AG04449 (cell line): ENCODE measurements at places on chromosomes 4 and X.

DNA sequence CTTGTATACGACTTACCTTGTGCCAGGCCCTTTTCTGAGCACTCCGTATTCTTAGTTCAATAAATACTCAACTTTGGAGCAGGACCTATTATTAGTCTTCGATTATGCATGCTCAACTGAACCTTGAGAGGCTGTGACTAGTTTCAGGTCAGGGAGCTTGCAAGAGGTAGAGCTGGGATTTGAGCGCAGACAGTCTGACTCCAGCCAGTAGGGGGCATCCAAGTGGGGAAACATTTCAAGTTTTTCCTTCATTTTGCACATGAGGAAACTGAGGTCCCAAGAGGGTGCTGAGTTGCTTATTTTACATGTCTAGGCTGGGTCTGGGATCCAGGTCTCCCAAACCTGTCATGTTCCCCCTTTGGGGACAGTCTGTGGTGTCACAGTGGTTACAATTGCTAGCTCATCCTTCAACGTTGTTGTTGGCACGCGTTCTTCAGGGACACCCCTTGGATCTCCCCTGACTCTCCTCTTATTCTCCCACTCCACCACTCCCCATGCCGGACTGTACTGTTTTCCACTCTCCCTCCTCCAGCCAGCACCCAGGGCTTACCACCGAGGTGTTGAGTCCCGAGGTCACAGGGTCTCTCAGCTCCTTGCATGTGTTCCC, 6.7 kb upstream of the PRICKLE3 start:
- no peak for DNase-seq

- DNase-seq, result no peak
Measured at GRCh38 chr4:142596595-142596994, 249.5 kb downstream of the INPP4B start.

- no peak for DNase-seq
Measured at GRCh38 chr4:23782778-23783437, 106.9 kb downstream of the PPARGC1A start.

DNA sequence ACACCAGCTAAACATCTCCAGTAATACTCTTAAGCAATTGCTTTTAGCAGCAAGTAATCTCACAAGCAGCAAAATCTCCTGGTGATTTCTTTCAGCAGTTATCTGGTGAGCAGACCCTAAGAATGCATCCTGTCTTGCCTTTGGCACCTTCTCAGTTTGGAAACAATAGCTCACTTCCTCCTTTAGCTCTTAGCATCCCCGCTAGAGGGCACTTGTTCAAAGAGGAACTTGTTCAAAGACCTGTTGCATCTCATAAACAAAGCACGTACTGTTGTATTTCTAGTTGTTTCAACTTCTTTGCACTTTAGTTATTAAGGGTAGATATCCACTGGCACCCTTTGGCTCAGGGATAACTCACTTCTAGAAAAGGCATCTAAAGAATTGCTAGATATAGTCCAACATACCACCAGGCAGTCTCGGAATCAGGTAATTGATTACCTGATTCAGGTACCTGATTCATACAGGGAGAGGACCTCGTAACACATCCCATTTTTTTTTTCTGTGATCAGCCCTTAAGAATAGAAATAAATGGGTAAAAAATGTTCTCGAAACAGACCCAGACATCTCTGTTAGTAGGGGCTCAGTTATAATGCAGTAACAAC, 81.9 kb upstream of the QRFPR start:
- peak; percentile 7 for DNase-seq

DNA sequence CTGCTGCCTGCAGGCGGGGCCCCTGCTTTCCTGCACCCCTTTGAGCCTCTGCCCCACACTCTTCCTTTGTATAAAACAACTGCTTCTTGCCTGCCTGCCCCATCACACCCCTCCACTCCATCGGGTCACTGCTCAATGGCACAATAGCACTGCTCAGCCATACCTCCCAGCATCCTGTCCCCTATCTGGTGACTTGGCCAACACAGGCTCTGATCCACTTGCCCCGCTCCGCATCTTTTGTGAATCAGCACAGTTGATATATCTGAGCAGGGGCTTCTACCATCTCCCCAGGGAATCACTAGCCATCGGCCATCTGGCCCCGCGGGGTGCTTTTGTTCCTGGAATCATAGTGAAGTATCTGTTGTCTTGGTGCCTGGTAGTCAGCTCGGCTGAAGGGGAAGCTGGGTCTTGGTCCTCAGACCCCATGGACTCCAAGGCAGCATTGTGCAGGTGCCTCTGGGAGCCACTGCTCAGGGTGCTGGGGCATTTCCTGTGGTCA, 45.3 kb downstream of the MAP7D3 start:
- DNase-seq, result no peak

GRCh38 chr4:73593631-73594241, 26.5 kb downstream of the RASSF6 start:
- no peak for DNase-seq

DNA sequence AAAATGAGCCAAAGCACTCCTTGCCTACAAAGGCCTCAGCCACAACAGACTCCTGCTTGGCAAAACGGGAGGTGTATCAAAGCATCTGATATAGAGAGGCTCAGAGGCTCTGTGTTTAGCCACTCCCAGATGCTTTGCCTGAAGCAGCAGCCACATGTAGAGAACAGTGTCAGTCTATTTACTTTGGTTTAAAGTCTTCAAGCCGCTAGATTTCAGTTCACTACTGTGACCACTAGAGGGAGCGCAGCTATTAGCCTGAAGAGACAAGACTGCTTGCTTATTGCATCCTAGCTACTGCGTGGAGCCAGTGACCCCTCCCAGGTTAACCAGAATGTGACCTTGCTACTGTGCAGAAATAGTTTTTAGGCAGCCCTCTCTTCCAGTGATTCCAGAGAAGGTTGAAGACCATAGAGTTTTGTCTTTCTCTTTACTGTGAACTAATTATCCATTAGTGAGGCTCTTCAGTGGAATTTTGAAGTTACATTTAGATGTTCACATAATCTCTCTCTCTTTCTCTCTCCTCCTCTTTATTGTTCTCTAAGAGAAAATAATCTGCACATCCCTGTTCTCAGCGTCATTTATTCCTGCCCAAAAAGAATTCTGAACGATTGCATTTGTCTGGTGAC, 39.3 kb downstream of the BMP3 start:
- DNase-seq, result peak; percentile 56

GRCh38 chr4:154478547-154478946, 13.1 kb downstream of the DCHS2 start:
- DNase-seq, result no peak

GRCh38 chrX:107713203-107713542, 62.4 kb downstream of the TSC22D3 start:
- no peak for DNase-seq

DNA sequence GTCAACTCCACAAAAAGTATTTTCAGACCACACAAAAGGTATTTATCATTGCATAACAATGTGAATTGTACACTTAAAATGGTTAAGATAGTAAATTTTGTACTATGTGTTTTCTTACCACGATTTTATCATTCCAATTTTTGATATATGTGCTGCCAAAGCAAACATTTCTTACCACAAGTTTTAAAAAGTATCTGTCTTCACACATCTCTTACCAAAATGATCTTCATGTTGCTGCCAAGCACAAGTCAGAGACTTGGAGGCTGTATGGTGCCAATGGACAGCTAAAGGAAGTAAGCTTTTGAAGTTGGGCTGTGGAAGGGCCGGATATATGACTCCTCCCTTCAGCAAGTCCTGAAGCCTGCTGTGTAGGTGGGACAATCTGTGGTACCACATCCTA, 67.9 kb downstream of the TMLHE start:
- no peak for DNase-seq

GRCh38 chr4:86558797-86559196, 35.3 kb upstream of the PTPN13 start:
- DNase-seq, result no peak

GRCh38 chrX:51026862-51027261, 116.3 kb downstream of the BMP15 start:
- DNase-seq, result no peak

DNA sequence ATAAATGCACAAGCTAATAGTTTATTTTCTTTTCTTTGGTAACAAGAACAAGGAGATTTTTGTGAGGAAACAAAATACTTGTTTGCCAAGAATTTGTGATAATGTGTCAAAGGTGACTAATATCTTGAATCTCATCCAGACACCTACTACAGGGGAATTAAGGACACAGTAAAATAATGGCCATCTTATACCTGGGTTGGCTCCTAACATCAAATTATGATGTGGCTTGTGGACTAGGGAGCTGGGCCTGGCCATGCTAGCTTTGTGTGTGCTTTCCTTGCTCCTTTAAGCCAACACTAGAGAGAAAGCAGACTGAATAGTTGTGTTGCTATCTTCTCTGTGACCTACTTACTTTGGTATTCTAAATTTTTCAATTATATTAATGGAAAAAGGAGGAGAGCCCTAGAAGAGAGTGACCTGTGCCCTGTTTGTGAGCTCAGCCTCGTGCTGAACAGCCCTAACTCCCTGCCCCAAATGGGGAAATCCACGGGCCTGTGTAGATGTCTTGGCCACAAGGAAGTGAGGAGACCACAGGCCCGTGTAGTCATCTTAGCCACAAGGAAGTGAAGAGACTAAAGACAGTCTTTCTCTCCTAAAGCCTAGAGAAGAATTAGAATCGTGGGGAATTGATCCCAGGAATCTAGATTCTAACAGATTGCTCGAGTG, 23.3 kb downstream of the ARHGAP24 start:
- no peak for DNase-seq

GRCh38 chr4:46934726-46935125, 25.7 kb upstream of the COX7B2 start:
- DNase-seq, result no peak
